ENCODE measurements at places on chromosomes 16 and 17.

DNA sequence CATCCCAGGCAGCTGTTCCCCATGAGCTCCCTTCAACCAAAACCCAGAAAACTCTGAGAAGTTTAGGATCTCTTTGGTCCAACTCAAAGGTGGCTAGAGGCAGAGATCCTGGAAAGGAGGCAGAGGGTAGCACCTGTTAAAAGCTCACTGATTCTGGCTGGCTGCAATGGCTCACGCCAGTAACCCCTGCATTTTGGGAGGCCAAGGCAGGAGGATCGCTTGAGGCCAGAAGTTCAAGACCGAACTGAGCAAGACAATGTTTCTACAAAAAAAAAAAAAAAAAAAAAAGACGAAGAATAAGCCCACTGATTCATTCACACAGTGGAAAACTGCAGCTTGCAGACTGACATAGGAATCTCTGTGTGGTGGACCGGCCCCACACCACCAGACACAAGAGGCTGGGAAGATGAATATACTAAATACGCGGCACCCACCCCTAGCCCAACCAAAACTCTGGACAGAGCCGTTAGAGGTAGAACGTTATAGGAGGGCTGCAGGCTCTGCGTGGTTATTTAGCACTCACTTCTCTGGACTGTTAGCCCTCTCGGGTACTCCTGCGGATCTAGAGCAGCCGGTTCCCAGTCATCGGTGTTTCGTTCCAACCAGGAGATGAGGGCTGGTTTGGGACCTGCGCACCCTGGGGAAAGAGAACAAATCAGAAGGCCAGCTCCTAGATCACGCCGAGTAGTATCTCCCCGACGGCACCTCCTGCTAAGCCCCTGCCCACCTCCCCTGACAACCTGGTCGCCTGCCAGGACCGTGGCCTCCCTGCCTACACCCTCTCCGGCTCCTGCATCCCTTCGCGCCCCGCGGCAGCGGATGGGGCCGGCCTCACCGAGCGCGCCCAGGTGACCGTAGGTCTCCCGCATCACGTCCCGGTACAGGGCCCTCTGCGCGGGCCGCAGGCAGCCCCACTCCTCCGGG, 925 bp downstream of the ZNF689 start:
- DNase-seq: no peak

GRCh38 chr17:18361837-18362697, 1.3 kb downstream of the SHMT1 start:
- DNase-seq: no peak

- DNase-seq: no peak
Observed at GRCh38 chr16:56513972-56514371, 5.9 kb downstream of the BBS2 start.

DNA sequence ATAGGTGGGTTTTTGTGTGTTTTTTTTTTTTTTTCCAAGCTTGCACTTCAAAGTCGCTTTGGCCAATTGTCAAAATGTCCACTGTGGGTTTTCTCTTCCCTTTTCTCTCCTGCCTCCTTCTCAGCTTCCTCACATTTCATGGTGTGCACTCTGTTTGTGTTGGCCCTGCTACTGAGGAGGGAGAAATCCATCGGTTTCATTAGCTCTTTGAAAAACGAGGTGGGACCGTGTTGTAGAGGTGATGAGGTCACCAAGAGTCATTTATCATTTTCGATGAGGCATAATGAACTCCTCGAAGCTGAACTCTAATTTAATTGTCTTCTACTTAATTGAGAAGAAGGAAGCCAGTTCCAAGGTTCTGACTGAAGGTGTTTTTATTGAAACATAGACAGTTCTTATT, 174.4 kb upstream of the TOX3 start:
- DNase-seq: no peak

DNA sequence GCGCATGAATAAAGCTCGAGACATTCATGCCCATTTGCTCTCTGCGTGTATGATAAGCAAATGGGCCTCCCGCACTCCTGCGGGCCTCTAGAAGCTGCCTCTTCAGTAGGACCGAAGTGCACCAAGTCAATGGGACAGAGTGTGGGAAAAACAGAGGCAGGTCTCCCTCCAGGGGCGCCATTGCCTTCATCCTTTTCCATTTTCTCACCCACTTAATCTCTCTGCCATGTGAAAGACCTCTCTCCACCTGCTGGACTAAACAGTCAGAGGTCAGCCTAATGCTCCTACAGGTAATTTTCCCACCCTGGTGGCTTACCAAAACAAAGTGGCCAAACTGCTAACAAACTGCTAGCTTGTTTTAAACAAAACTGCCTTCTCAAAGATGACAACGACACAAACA, 210.9 kb downstream of the ZFHX3 start:
- no peak for DNase-seq

- no peak for DNase-seq
Observed at GRCh38 chr16:63216696-63217423, 1180.6 kb upstream of the CDH8 start.

DNA sequence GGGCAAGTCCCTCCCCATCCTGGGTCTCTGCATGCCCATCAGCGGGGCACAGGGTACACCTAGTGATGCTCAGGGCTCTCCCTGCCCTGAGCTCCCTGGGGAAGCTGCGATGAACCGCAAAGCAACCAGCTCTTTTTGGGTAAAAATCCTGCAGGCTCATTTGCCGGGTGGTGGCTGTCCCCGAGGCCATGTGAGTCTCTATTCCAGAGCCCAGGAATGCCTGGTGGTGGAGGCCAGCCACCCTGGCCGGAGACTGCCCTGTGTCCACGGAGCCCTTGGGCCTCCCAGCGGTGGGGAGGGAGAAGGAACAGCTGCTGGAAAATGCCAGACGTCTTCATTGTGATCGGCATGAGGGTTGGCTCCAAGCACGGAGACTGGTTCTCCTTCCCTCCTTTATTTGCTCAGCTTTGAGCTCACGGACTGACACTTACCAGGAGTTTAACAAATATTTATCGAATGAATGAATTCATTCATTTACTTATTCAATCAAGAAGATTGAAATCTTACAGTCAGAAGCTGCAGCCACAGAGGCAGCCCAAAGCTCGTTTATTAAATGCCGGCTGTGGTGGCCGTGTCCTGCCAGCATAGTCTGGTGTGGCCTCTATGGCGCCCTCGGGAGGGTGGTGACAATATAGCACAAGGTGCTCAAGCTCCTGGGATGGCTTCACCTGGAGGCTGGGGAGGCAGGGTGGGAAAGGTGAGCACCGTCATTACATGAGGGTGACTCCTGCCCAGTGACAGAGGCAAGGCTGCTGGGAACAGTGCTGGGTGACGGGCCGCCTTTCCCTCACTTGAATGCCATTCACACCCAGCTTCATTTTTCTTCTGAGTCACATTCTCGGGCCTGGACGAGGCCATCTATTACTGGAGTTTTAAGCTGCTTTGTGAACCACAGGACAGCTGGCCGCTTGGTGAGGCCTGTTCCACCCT, 31.1 kb upstream of the JPH3 start:
- DNase-seq: no peak

DNA sequence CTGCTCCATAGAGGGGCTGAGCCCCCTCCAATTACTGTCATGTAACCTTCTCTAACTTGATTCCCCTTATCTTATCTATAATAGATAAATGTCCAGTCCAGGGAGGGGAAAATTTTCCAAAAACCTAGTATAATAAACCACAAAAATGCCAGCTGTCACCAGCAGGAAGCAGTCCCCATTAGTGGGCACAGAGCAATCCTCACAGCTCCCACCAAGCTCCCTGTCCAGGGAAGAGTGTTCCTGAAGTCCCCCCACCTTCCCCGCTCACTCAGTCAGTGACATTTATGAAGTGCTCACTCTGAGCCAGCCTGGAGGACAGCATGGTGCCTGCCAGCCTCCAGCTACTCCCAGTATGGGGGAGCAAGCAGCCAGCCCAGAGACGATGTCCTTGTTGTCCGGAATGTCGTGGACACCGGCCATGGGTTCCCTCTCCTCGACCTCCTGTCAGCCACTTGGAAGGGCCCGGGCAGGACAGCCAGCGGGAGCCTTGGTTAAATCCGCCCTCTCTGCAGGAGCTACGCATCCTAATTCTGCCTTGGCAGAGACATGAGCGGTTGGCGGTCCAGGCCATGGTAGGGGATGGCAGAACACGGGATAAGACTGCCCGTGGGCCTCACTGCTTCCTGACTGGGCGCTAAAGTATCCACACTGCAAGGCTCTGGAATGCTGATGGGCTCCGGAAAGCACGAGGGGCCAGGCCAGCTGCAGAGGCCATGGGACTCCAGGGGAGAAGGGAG, 102.0 kb upstream of the CDH5 start:
- DNase-seq: no peak

DNA sequence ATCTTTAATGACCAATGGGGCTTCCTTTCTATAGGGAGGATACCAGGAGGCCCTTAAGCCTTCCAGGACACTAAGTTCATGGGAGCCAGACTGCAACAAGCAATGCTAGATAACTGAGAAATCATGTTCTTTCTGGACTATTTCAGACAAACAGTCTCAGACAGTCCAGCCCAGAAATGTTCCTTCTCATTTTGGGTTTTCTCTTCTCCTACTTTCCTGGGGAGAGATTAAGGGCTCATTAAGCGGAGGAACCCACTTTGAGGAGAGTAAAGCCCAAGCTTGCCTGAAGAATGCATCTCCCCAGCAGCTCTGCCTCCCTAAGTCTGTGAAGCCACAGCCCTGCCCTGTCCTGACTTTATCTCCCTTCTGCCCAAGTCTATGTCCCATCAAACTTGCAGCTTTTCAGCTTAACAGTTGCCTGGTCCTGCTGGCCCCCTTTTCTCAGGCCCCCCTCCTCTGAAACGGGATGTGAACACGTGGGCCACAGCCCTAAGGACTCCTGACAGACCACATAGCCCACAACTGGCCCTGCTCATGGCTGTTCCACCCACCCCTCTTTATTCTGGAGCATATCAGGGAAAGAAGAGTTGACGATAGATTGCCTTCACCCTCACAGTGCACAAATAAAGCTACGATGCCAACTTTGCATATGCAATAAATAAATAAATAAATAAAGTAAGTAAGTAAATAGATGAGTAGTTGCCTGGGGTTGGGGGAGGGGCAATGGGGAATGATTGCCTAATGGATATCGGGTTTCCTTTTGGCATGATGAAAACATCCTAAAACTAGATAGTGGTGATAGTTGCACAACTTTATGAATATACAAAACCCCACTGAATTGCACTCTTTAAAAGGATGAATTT, 111.0 kb downstream of the N4BP1 start:
- no peak for DNase-seq

DNA sequence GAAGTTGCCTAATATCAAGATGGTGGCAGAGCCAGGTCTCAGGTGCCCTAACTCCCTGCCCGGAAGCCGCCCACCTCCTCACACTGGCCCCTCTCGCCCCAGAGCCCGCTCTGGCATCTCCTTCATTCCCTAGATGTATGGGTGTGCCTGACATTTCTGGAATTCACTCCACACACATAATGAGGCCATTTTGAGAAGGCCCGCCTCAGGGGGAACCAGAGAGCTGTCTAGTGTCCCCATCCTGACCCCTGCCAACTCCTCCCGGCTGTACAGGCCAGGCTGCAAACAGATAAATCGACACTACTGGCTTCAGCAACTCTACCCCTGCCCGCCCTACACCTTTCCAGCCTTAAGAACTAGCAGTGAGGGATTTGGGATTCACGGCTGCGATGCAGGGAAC, 7.7 kb downstream of the WNT3 start:
- DNase-seq: no peak

- DNase-seq: no peak
Observed at GRCh38 chr17:73696251-73696650, 52.0 kb upstream of the SDK2 start.

DNA sequence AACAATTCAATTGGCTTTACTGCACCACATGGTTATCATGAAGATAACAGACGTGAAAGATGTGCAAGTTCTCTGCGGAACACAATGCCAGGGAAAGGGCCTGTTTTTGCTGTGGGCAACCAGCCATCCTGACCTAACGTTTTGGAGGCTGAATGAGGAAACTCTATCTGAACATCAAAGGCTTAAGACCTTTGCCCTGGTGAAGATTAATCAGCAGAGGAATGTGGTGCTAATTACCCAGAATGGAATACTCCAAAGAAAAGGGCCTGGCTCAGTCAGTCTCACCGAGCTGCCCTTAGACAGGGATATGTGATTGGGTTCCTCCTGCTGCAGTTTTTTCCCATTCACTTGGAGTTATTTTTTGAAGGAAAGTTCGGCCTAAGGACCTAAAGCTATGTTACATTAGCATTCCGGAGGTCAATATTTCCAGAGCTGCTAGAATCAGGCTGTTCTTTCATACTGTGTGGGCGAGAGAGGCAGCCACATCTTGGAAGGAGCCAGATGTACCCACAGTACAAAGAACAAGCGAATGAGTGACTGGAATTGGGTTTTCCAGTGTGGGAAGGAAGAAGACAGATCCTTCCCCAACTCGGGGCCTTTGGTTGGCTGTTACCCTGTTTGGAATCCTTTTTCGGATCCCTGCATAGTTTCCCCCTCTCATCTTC, 15.5 kb downstream of the ASIC2 start:
- no peak for DNase-seq

DNA sequence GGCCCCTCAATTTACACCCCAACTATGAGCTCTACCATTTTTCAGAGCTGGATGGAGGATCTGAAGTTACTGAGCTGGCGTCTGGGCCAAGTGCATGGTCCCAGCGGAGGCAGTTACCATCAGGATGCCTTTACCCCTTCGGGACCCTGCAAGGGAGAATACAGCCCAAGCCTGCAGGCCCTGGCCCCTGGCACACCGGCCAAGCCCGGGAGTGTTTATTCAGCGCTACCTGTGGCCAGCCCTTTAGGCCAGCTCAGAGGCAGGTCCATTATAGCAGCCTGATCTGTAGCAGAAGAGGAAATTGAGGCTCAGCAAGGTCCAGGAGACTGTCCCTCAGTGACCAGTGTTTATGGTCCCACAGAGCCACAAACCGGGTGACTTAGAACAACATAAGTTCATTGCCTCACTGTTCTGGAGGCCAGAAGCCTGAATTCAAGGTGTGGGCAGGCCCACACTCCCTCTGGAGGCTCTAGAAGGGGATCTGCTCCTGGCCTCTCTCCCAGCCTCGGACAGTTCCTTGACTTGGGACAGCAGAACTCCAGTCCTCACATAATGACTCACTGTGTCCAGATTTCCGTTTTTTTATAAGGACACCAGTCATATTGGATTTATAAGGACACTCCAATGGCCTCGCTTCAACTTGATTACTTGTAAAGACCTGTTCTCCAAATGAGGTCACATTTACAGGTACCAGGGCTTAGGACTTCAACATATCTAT, 8.8 kb downstream of the SEC14L5 start:
- DNase-seq: no peak
